ENCODE measurements at places on chromosomes 4 and X. TPM values are rescaled to one million over a fixed set of nuclear protein-coding genes. Genes with fewer than 3 reads are reported as not detected.

The MAGEB10 gene
- not detected for total RNA-seq

The ADRA2C gene
- total RNA-seq = not detected

The PABPC5 gene
- not detected for total RNA-seq

The VCX gene
- not detected for total RNA-seq

The RP2 gene
- total RNA-seq = 10.8 TPM

The MAP9 gene
- 6.7 TPM for total RNA-seq

The SLC39A8 gene
- total RNA-seq = 60.9 TPM

The DMRTC1B gene
- 0.20 TPM for total RNA-seq

The KANTR gene
- 16.1 TPM for total RNA-seq

The ETDA gene
- total RNA-seq = not detected

The SLC38A5 gene
- total RNA-seq = 62.6 TPM

The PGRMC2 gene
- total RNA-seq = 44.5 TPM

The IQCM gene
- total RNA-seq = not detected

The CXorf51A gene
- total RNA-seq = not detected

The CLDN34 gene
- total RNA-seq = not detected

The HMX1 gene
- total RNA-seq = not detected

The TAF7L gene
- not detected for total RNA-seq

The F8A3 gene
- 11.9 TPM for total RNA-seq

The AMER1 gene
- total RNA-seq = 4.6 TPM

The STPG2 gene
- not detected for total RNA-seq

The PLS3 gene
- not detected for total RNA-seq

The COL4A5 gene
- total RNA-seq = not detected
